NCI-H82 (cell line): ENCODE measurements at places on chromosomes 2 and 18.

DNA sequence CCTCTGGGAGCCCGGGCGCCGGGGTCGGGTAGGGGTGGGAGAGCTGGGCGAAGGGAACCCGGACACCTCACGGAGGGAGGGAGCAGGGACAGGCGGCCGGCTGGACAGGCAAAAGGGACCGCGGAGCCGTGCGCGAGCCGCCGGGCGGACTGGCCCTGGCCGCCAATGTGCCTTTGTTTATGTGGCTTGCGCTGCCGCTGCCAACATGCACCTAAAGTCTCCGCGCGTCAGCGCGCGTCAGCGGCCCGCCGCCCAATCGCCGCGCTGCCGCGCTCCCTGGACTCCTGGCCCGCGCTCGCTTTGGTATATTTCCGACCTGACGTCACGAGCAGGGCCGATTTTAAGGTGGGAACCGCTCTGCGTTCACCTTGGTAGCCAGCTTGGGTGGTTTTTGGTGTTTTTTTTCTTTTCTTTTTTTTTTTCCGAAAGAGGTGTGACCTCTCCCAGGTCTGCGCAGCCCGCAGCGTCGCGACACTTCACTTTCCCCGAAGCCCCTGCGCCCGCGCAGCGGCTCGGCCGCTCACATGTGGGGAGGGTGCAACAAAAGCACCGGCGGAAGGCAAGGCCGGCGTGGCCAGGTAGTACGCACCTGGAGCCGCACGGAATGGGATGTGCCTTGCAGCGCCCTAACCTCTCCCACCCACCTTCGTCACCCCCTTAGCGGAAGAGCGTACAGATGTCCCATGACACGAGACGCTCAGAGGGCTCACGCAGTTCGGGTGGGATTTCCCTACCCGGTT, at the start of gene NR4A2:
TSS of gene NR4A2 (minus strand) at position 188 of the 740 bp plus-strand sequence. CDS start 2,535 bp downstream, outside the sequence.
- DNase-seq: peak; percentile 86

GRCh38 chr2:86570059-86570458, 6.8 kb upstream of the CHMP3 start:
- DNase-seq: no peak

GRCh38 chr2:120893811-120894584, 158.3 kb downstream of the GLI2 start:
- no peak for DNase-seq

GRCh38 chr2:240974771-240975572, 23.4 kb upstream of the SNED1 start:
- no peak for DNase-seq

DNA sequence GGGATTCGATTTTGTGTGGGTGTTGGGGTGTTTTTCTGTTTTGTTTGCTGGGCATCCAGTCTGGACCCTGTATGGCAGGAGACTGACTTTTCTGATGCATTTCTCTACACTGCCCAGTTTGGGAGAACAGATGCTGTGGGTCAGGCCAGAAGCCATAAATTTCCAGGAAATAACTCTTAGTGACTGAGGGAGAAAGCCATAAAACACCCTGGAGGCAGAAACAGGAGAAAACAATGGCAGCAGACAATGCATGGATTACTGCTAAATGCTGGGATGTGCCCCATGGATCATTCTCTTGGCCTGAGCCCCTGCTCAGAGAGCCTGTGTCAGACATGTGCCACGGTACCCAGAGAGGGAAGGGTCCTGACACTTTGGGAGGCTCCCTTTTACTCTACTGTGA, 133.6 kb upstream of the CAPN13 start:
- DNase-seq: no peak

DNA sequence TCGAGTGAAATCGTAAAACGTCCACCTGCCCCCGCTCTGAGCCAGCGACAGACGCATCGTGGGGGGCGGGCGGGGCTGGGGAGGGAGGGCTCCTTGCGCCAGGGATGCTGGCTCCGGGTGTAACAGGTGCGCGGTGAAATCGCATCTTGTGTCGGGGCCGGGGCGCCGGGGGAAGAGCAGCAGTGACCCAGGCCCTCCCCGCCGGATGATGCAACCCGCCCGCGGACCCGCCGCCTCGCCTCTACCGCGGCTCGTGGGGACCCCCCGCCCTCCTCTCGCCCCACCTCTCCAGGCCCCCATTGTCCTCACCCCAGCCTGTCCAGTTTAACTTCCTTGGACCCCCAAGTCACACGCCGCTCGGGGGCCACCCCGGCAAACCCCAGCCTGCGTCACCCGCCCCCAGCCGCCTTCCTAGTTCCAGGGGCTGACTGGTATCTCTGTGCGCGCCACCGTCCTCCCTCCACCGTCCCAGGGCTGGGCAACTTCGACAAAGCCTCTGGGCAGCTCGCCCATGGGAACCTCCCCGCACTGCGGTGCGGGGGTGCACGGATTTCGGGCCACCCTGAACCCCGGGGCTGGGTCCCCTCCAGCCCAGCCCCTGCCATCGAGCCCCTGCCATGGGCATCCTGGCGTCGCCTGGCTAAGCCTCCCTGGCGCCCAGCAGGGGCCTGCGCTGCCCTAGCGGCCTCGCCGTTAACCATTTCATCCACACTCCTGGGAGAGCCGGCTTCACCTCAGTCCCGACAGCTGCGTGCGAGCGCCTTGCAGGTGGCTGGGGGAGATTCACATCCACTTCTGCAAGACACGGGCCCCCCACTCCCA, 799 bp upstream of the KIF1A start:
- peak; percentile 81 for DNase-seq

DNA sequence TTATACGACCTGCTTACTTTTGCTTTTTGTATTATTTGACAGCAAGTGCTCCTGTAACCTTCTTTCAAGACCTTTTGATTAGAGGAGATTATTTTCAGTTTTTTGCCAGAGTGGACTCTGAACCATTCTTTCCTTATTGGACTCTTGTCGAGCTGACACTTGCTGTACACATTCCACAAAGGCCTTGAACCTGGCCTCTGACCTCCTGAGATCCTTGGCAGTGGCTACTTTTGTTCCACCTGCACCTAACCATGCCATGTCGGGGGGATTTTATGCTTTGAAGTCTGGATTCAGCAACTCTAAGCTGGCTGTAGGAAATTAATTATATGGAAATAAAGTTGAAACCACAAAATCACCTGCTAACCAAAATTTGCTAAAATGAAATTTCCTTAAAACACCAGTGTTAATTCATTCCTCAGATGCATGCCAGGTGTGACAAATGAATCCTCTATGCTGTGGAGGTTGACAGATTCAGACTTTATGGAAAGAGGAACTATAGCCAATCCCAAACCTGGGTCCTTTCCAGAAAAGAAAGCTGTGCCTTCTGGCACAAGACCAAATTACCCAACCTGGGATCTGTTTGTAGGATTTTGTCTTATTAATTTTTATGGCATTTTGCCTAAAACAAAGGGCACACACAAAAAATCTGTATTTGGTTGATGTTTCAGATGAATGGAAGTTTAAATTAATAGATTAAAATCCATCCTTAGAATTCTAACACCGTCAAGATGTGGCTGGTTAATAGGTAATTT, 110.4 kb downstream of the CDC42EP3 start:
- DNase-seq: no peak

GRCh38 chr2:237859082-237859433, 365 bp upstream of the RAMP1 start:
- DNase-seq: peak; percentile 41

GRCh38 chr2:40797120-40797519, 345.2 kb upstream of the SLC8A1 start:
- no peak for DNase-seq

DNA sequence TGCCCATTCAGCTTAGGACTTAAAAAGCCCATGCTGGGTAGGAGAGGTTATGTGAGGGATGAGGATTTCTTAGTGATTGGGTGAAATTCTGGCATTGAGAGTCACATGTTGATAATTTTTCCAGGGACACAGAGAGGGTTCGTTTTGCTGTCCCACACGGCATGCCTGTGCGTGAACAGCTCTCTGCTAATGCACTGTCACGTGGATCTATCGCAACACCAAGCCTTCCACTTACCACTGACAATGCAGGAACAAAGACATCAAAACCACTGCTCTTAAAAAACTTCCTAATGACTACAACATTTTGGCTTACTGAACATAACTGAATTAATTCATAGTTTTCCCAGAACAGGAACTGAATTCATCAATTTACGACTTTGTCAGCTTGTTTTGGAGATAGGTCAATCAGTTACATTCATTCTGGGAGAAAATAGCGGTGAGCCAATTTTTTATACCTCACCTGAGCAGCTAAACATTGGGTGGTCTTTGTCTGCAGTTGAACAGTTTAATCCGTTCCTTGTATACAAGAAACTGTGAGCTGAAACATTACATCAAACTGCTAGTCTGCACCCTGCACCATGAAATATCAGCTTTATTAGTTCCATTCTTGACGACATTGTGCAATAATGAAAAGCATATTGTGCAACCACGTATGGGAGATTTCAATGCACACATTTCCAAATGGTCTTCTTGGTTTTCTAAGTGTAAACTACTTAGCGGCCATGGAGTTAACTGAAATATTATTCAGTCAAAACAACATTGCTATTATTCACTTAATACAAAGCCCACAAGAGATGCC, 127.1 kb downstream of the LPIN1 start:
- DNase-seq: no peak

DNA sequence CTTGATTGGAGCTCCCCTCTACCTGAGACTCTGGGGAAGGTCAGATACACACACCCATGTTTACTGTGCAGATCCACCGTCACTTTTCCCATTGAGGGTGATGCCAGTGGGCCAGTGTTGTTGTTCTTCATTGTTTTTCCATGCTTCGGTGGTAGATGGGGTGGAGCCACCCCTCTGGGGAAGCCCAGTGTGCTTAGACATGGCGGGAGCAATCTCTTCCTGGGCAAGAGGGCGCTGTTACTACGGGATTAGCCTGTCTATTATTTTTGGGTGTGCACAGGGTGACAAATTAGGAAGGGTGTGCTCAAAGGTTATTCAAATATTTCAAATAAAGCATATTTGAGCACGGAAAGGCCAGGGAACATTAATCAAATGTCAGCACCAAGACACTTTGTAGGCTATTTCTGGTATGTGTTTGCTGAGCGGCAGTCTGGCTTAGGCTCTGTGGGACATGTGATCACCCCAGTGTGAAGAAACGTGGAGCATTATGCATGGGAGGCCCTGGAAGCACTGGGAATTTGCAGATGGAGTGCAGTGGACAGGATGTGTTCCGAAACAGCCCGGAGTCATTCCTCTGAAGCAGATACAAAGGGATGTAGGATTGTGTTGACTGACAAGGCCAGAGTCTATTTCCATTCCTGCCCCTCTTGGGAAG, 34.8 kb upstream of the SMIM21 start:
- no peak for DNase-seq
